Sciatic nerve (tissue), 2 donors: ENCODE measurements at places on chromosomes 12 and 14. TPM values are rescaled to one million over a fixed set of nuclear protein-coding genes. Genes with fewer than 3 reads are reported as not detected.

The TAS2R13 gene
- 5.0 TPM for total RNA-seq

The NXPH4 gene
- total RNA-seq: 0.27 TPM

The SMOC1 gene
- 12.9 TPM for total RNA-seq

The ADAM21 gene
- not detected for total RNA-seq

The CCDC85C gene
- 9.0 TPM for total RNA-seq

The NPFF gene
- not detected for total RNA-seq

The PRKD1 gene
- 34.0 TPM for total RNA-seq

The CELA1 gene
- not detected for total RNA-seq
